ENCODE measurements at places on chromosomes 3 and 15.

GRCh38 chr3:26668171-26668570 lies 45.6 kb downstream of the LRRC3B start:
- DNase-seq = no peak

- DNase-seq = no peak
Measured at GRCh38 chr15:28998511-28998910, 112.7 kb downstream of the APBA2 start.

- DNase-seq = no peak
Measured at GRCh38 chr3:126832933-126833332, 128.9 kb downstream of the CHCHD6 start.

GRCh38 chr15:90188914-90189748 lies 12.0 kb upstream of the SEMA4B start:
- no peak for DNase-seq

- DNase-seq = no peak
Measured at GRCh38 chr3:54127499-54128056, 5.2 kb downstream of the CACNA2D3 start.

DNA sequence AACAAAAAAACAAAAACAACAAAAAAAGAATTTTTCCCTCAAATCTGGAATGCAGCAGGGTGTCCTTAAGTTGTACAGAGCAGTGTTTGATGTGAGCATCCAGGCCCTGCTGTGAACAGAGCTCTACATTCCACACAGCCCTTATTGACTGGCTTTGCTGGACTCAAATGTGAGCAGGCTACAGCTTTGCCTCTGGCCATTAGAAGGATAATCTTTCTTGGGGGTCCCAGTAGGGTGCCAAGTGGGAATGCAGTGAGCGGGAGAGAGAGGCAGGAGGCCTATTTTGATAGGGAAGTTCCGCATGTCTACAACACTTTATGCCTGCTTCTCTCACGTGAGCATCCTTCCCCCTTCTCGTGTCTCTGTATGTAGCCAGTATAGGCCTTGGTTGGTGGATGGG lies 34.4 kb upstream of the TPRG1 start:
- no peak for DNase-seq

Data from stimulated activated CD4-positive, alpha-beta T cell treated with anti-CD3 and anti-CD28 coated beads, Interleukin-1b, Interleukin-23, amount 100 ng/mL, for 1 hour (primary cell).